ENCODE measurements at places on chromosomes 13 and 19.

DNA sequence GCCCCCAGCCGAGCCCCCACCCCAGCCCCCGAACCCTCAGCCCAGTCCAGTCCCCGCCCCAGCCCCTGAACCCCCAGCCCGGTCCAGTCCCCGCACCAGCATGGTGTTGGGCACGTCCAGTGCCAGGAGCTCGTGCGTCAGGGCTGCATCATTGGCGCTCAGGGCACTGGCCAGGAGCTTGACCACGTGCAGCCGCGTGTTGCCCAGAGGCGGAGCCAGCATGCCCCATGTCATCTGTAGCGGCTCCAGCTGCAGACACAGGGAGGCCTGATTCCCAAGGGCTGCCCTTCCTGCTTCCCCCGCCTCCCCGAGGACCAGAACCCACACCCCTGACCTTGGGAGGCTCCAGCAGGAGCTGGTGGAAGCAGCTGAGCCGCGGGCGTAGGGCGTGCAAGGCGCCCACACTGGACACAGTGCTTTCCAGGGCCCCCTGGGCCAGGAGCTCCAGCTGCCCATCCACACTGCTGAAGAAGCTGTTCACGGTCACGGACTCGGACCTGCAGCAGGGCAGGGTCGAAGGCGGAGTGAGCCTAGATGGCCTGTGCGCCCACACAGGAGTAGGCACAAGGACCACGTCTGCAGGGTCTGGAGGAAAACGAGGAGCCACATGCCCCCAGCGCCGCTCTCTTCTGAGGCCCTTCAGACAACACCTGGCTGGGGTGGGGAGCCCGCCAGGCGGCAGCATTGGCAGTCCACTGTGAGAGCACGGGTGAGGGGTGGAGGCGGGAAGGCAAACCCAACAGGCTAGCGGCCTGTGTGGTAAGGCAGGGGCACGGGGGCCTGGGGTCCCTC lies 12.8 kb upstream of the TMEM86B start:
- no peak for DNase-seq

DNA sequence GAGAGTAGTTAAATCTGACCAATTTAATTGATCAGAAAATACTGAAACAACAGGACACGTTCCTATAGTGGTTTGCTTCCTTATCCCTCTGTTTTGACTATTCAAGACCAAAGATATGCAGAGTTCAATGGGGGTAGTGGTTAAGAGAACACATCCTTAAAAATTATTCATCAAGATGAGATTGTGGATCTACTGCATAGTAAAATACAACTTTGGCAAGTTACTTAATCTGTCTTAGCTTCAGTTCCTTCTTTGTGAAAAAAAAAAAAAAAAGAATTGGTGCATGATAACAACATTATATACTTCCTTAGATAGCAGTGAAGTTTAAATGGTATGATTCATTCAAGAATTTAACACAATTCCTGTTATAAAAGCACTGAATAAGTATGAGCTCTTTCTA lies 552.1 kb downstream of the DCT start:
- no peak for DNase-seq

DNA sequence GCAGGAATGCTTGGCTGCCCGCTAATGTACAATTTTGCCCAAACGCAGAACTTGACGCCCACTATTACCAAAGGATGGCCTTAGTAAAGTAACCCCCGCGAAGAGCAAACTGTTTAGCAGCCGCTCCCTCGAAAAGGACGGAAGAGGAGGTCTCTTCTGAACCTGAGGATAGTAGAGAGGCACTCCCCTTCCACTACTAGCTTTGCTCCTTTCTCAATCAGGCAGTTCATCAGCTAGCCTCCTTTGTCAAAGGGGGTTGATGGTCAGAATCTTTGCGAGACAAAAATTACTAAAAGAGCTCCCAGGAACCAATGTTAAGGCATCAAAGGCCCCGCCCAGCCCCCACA lies 534 bp downstream of the CAB39L start:
- no peak for DNase-seq

- no peak for DNase-seq
Observed at GRCh38 chr19:17332677-17333581, 1.7 kb downstream of the ANO8 start.

GRCh38 chr13:102035969-102036368 lies 365.9 kb downstream of the FGF14 start:
- DNase-seq, result no peak

- DNase-seq, result no peak
Observed at GRCh38 chr13:43428545-43429296, 358.1 kb downstream of the ENOX1 start.

DNA sequence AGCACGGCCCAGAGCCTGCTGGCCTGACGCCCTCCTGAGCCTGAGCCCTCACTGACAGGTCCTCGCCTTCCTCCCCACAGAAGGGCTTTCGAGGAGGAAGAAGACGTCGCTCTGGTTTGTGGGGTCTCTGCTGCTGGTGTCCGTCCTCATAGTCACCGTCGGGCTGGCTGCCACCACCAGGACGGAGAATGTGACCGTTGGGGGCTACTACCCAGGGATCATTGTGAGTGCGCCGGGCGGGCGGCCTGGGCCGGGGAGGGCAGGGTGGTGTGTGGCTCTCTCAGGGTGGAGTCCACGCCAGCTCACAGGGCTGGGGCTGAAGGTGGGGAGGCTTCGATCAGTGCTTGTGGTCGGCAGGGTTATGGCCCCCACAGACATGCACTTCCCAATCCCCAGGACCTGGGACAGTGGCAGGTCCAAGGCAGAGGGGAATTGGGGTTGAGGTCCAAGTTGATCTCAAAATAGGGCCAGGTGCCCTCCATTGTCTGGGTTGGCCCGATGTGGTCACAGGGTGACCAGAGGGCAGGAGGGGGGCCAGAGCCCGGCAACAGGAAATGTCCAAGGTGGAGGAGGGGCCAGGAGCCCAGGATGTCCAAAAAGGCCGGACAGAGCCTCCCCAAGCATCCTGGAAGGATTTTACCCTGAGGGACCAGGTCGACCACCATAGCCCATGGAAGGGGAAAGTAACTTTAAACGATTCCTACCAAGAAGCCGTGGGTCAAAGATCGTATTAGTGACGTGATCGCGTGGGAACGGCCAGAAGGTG lies 7.2 kb downstream of the TMEM255B start:
- no peak for DNase-seq

GRCh38 chr19:50817941-50818858 lies 5.4 kb downstream of the KLK1 start:
- DNase-seq, result no peak

DNA sequence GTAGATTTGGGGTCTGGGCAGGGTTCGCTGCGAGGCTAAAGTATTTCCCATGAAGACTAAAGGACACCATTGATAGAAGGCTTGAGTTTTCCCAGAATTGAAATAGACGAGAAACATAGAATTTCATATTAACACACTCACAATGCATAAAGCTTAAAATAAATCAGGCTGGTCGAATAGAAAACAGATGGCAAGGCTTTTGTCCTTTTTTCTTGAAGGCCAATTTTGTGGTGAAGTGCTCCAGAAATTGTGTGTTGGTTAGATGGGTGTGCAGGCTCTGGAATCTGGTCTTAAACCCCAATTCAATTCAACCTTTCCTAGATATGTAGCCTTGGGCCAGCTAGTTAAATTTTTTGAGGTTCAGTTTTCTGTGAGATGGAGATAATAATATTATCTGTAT lies 56.9 kb upstream of the LRCH1 start:
- DNase-seq, result no peak

DNA sequence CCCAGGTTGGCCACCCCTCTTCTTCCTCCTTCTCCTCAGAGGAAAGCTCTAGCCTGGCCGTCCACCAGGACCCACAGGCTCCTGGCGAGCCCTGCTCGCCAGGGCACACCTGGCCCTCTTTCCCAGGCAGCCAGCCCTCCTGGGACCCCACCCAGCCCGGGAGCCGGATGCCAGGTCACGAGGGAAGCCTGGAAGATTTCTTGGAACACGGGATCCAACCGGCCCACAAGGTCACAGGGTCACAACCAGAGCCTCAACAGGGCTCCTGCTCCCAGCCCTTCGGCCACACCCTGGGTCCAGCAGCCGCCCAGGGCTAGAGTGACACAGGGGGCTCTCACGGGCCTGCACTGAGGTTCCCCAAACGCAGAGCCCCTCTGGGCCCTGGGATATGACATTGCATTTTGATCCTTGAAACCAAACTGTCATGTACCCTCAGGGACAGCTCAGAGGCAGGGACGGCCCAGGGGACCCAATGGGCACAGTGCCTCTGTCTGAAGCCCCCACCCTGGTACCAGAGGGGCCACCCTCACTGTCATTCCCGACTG lies 5.5 kb downstream of the MKNK2 start:
- no peak for DNase-seq

- no peak for DNase-seq
Observed at GRCh38 chr13:47330031-47330430, 433.2 kb upstream of the HTR2A start.

DNA sequence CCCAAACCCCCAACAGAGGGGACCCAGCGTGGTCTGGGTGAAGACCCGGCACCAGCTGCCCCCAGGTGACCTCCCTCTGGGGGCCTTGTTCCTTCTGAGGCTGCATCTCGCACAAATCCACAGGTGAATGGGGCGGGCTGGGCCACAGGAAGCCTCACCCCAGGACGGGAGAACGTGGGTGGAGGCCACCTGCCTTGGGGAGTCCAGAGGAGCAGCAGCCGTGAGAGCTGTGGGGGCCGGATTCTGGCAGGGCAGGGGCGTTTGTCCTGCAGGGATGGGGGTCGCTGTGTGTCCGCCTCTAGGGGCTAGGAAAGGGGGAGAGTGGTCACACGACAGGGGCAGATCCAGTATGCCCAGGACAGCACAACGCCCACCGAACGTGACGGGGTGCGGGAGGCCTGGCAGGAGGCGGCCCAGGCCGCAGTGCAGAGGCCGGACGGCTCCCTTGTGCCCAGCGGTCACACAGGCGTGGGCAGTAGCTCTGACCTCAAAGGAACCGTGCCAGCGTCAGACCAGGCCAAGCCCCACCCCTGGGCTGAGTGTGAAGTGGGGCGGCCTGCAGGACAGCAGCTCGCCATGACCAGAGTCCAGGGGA lies 6.7 kb downstream of the POLR2E start:
- no peak for DNase-seq

DNA sequence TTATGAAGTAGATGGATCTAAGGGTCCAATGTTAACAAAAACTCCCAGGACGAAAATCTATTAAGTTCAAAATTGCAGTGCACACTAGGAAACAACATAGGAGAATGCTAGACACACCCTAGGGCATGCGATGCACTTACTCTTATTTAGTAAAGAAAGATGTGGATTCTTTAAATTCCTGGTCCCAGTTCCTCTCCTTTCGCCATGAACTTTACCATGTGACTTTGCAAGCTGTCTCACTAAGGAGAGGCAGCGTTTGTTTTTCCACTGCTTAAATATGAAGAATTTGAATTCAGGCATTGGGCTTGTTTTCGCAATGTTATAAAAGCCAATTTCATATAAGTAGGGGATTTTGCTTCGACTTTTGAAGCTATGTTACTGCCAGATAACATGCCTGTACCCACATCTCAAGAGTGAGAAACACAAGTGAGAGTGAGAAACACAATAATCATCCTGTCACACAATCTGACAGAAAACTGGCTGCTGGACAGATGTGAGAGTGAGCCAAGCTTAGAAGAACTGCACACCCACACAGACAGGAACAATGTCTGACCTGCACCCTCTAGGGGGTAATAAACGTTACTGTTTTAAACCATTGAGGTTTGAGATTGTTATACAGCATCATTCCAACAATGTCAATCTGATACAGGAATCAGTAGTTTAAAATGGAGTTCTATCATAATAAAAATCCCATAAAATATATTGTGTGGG lies 1308.4 kb downstream of the SLITRK5 start:
- DNase-seq, result no peak

DNA sequence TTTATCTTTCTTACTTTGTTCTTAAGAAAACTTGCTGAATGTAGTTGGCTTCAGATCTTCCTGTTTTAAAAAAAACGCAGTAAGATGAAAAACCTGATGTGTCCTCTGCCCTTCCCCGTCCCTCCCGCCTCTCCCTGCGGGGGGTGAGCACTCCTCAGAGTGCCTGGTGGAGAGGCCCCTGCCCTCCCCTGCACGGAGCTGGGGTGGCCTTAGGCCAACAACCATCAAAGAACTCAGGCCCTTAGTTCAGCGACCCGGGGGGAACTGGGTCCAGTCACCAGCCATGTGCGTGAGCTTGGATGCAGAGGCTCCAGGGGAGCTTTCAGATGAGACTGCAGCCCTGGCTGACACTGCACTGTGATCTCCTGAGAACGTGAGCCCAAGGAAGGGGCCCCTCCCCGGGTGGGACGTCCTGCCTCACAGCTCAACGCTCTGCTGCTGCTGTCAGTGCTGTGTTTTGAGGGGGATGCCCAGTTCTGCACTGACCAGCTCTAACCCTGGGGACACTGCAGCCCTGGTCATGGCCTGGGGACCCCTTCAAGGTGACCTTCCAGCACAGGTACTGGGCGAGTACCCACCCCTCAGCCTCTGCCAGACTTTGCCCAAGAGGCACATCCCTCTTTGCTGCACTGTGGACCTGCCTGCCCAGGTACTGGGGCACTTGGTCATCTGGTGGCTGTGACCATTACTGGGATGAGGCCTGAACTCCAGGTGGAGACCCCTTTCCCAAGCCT lies 42.7 kb downstream of the ANKRD10 start:
- no peak for DNase-seq

DNA sequence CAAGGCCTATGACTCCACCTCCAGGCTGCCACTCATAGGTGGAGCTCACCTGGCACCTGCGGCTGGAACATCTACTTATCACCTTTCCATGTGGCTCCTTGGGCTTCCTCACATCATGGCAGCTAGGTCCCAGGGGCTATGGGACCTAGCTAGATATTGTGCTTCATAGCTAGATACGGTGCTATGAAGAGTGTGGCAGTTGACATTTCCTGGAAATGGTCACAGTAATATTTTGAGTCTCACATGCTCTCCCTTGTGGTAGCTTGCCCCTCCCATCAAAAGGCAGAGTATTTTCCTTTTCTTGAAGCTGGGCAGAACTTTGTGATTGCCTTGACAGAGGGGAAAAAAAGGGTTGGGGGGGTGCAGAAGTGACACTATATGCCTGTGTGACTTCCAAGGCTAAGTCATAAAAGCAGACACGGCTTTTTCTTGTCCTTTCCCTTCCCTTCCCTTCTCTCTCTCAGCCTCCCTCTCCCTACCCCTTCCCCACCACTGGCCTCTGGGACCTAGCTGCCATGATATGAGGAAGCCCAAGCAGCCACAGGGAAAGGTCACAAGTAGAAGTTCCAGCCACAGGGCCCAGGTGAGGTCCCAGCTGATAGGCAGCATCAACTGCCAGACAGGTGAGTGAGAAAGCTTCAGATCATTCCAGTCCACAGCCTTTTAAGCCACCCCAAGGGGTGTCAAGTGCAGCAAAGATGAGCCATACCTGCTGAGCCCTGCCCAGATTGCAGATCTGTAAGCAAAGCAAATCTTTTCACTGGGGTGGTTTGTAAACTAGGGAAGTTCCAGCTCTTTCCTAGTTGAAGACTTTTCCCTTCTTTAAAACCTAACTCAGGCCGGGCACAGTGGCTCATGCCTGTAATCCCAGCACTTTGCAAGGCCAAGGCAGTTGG lies 6.9 kb upstream of the HIF3A start:
- no peak for DNase-seq

GRCh38 chr13:47826471-47826870 lies 174.6 kb downstream of the SUCLA2 start:
- DNase-seq, result no peak

DNA sequence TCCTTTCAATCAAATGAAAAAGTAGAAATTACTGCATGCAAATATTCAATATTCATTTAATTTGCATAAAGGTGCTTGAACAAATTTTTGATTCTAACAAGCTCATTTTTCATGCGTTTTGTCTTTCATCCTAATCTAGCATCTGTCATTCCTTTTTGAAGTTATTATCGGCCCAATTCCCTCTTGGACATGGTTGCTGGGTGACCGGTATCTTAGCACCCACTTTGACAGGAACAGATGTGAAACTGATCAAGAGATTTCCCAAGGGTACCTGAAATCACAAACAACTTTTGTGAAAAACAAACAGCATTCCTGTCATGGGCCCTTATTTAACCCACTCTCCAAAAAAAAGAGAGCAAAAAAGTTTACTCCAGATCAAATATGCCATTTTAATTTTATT lies 13.3 kb downstream of the DACH1 start:
- DNase-seq, result no peak
